Activated CD4-positive, CD25-positive, alpha-beta regulatory T cell (primary cell): ENCODE measurements at places on chromosomes 5 and 9.

DNA sequence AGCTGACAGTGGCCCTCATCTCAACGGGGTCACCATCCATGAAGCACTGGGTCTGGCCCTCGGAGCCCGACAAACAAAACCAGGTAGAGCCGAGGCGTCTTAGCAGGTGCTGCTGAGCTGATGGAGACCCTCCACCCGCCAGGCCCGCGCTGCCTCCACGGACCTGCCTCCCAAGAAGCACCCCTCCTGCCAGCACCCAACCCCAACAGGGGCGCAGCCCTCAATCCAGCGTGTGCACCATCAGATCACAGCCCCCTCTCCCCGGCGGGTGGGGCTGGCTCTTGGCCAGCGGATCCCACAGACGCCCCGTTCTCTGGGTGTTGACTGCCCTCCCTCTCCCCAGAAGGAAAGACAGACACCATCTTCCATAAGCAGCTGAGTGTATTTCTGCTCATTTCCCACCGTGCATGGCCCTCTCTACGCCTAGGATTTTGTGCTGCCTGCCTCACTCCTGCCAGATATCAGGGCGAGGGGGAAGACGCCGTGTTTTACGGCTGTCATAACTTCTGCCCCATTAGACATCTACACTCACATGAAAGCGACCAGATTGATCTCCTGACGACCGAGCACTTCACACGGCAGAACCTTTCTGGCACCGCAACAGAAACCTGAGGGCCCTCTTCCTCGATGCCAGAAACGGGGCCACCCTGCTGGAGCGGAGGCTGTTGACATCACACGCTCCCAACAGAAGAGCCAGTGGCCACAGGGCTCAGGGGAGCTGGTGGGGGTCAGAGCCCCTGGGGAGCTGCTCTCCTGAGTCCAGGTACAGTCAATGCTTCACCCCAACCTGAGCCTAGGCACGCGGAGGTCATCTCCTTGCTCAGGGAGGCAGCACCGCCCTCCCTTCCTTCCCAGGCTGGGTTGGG lies 12.4 kb downstream of the NACC2 start:
- DNase-seq: no peak

DNA sequence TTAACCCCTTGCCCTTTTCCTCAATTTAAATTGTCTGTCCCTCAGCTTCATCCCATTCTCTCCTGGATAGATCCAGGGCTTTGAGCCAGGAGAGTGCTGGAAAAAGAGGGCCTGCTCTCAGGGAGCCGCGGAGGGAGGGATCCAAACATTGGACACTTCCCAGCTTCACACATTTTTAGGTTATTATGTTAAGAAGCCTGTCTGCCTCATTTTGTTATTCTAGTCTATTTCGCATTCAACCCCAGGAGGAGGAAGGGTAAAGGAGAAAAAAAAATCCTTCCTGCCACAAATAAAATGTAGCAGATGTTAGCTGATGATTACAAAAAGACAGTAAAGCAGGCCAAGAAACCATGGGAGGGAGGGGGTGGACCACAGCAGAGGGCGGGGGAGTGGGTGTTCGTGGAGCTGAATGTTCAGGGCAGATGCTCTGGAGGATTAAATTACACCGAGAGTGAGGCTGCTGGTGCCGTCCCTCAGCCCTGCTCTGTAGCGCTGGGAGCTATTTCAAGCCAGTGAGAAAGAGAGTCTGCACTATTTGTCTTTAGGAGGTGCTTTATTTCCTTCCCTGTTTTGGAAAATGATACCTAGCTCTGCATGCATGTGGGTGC lies 60.6 kb upstream of the ZFR start:
- DNase-seq: no peak

DNA sequence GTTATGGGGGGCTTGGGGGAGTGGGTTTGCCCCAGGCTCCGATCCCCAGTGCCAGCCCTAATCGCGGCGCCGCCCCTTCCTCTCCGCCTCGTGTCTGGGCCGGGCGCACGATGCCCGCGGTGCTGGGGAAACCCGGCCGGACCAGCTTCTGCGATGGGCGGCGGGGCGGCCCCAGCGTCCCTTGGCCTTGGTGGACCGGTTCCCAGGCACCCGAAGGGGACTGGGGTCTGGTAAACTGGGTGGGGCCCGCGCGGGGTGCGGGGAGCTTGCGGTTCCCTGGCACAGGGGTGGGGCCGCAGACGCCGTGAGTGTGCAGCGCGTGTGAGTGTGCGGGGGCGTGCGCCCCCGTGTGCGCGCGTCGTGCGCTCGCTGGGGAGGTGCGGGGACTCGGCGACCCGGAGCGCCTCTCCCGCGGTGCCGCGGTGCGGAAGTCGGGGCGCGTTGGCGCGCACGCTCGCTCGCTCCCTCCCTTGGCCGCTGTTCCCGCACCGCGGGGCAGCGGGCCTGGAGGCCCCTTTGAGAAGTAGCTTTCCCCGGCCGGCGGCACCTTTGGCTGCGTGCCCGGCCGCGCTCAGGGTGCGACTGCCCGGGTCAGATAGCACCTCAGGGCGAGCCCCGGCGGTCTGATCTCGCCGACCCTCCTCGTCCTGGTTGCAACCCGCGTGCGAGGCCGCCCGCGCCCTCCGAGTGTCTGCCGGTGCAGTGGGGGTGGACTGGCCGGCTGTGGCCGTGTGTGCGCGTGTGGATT lies 568 bp downstream of the MACIR start:
- peak; percentile 37 for DNase-seq

GRCh38 chr5:59525957-59526356 lies 367.6 kb downstream of the PDE4D start:
- no peak for DNase-seq

DNA sequence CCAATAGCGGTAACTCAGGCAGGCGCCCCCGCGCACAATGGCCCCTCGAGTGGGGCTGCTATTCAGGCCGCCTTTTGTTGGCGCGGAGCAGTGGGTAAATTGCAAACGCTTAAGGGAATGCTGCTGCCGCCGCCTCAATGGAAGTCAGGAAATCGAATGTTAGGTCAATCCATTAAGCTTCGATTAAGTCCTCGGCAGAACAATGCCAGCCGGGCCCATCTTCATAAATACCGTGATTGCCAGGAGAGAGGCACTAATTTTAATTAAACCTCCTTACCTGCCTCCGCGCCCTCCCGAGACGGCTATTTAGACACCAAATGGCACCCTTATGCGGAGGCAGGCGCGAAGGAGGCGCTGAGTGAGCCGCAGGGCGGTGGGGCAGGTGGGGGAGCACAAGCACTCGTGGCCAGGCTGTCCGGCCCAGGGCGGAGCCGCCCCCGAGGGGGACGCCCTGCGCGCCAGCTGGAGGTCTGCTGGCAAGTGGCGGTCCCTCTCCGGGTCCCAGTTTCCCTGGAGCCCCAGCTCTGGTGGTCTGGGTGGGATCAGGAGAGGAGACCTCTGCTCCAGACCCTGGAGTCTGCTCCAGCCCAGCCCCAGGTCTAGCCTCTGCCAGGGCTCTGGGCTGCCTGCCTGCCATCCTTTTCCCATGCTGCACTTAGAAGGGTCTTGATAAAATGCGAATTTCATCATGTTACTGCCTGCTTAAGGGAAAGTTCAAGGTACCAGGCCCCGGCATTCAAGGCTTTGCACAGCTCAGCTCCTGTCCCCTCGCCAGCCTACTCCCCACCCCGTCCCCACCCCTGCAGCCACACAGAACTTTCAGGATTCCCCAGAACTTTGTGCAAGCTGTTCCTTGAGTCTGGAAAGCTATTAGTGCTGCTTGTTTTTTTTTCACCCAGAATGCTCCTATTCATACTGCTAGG lies 19.7 kb downstream of the NR5A1 start:
- DNase-seq: no peak

DNA sequence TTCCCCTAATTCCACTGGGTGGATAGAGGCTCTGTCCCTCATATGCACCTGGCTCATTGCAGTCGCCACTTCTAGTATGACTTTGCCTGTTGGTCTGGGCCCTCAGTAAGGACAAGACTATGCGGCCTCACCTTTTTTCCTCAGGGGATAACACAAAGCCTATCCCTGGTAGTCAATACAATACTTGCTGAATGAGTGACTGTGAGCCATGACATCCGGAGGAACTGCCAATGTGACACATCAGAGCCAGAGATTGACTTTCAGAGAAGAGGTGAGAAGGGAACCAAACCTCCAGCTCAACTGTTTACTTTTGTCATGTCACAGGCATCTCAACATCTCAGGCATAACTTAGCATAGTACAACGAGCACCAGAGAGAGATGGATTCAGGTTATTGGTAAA lies 371.3 kb downstream of the DMRT2 start:
- DNase-seq: no peak

- DNase-seq: no peak
Measured at GRCh38 chr9:99637641-99638040, 184.0 kb upstream of the NR4A3 start.

- DNase-seq: no peak
Measured at GRCh38 chr5:167820101-167820990, 471.1 kb upstream of the WWC1 start.

- no peak for DNase-seq
Measured at GRCh38 chr5:21152611-21153010, 1164.6 kb upstream of the CDH18 start.

- DNase-seq: peak; percentile 53
Measured at GRCh38 chr9:136791516-136792276, 552 bp downstream of the TMEM141 start.

DNA sequence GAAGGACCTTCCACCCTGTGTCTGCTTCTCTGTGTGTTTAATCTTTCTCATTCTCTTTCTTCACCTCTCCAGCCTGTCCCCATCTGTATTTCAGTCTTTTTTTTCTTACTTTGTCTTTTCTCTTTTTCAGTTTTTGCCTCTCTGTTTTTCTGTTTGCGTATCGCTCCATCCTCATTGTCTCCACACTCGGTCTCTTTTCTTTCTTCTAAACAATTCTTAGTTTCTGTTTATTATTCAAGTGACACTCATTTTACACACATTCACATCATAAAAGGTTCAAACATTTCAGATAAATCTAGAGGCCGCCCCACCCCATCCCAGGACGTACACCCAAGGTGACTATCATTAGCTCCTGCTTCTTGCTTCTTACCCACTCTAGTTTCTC lies 9.8 kb downstream of the LHX2 start:
- no peak for DNase-seq

- DNase-seq: no peak
Measured at GRCh38 chr5:34831303-34831702, 7.7 kb upstream of the TTC23L start.

- no peak for DNase-seq
Measured at GRCh38 chr5:81207009-81207408, 26.1 kb upstream of the CKMT2 start.

DNA sequence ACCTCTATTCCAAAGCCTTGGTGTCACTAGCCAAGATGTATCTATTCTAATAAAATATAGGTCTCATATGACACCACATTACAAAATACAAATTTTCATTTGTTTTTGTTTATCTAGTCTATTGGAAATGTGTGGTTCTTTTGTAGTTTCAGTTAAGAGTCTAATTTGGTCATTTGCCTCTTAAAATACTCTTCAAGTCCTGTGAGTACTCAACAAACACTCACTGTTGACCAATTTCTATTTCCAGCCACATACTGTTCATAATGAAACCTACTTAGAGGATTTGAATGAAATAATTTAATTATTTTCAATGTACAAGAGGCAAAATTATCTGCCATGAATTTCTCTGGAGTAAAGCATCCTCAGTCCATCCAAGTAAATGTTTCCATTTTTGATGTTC lies 40.6 kb downstream of the SLC1A3 start:
- no peak for DNase-seq

GRCh38 chr5:1661311-1661710 lies 137.6 kb upstream of the LPCAT1 start:
- no peak for DNase-seq

DNA sequence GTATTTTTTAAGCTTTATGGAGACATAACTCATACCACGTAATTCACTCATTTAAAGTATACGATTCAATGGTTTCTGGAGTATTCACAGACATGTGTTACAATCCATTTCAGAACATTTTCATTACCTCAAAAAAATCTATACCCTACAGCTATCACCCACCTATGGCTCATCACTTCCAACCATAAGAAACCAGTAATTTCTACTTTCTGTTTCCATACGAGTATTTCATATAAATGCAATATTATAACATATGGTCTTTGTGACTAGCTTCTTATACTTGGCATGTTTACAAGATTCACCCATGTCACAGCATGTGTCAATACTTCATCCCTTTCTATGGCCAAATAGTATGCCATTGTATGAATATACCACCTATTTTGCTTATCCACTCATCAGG lies 18.8 kb downstream of the UBQLN1 start:
- DNase-seq: no peak

GRCh38 chr5:90480699-90481098 lies 6.0 kb downstream of the POLR3G start:
- DNase-seq: no peak

GRCh38 chr9:79701651-79702050 lies 129.9 kb downstream of the TLE4 start:
- no peak for DNase-seq

DNA sequence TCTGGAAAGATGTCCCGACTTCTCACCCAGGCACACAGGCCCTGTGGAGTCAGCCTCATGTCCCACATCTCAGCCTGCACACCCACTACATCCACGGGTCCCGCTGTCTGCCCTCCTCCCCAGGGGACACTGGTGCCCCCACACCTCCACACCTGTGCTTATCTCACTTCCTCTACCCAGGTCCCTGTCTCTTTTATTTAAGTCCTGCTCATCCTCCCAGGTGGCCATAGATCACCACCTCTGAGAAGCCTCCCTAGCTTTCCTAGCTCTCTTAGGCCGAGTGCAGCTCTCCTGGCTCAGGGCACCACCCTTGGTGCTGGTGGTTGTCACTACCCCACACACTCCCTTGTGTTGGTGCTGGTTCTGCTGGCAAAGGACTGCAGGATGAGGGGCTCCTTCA lies 143.6 kb upstream of the PITX1 start:
- no peak for DNase-seq

- no peak for DNase-seq
Measured at GRCh38 chr9:114256827-114257328, 66.0 kb upstream of the ORM1 start.

GRCh38 chr9:135582541-135582940 lies 21.0 kb downstream of the PAEP start:
- no peak for DNase-seq

- DNase-seq: no peak
Measured at GRCh38 chr9:36961051-36961450, 73.0 kb downstream of the PAX5 start.

- DNase-seq: no peak
Measured at GRCh38 chr5:125673359-125673950, 749.8 kb upstream of the GRAMD2B start.

DNA sequence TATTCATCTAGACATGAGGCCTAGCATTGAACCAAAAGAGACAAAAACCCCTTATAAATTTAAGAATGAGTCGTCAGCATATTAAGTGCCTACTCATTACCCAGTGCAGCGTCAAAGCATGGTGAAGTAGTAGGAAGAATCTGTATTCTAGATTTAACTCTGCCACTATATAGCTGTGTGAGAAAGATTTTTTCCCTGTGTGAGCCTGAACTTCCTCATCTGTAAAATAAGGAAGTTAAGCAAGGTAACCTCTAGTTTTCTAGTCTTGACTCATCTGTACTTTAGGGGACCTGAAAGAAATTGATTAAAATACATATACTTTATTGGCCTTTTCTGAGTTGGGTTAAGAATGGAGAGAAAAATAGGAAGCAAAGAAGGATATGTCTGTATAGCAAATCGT lies 82.1 kb upstream of the RUSC2 start:
- DNase-seq: no peak
